ENCODE measurements at places on chromosomes 4 and X.

DNA sequence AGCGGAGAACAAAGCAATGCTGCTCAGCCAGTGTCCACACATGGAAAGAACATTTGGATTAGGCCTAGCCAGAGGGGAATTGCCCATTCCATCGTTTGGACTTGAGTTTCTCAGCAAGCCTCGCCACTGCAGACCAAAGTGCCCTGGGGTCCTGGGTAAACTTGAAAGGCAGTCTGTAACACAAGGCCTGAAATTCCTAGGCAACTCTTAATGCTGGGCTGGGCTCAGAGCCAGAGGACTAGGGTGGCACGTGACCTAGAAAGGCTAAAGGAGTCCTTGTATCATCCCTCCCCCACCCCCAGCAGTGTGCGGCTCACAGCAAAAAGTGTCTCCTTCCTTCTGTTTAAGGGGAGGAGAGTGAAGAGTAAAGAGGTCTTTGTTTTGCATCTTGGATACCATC is 210.4 kb upstream of the ARX start:
- no peak for DNase-seq

DNA sequence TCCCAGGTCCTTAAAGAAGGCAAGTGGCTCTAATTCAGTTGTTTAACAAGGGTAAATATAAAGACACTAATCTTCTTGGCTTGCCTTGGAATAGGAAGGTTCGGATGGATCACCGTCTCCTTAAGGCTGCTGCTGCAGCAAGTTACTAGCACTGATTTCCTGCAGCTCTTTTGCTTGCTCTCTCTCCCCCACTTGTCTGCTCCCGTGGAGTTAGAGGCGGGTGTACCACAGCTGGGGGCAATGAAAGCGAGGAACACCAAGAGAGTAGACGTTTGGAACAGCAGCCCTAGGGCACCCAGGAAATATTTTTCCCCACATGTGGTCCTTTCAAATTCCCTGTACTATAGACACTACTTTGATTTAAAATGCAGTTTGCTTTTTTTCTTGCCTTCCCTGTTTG is 202.2 kb downstream of the SH2D1A start:
- no peak for DNase-seq

GRCh38 chr4:681736-682451 is 7.1 kb downstream of the SLC49A3 start:
- no peak for DNase-seq

GRCh38 chr4:76036855-76037254 is 985 bp upstream of the CXCL11 start:
- no peak for DNase-seq

GRCh38 chrX:81231476-81231875 is 29.6 kb downstream of the SH3BGRL start:
- no peak for DNase-seq

DNA sequence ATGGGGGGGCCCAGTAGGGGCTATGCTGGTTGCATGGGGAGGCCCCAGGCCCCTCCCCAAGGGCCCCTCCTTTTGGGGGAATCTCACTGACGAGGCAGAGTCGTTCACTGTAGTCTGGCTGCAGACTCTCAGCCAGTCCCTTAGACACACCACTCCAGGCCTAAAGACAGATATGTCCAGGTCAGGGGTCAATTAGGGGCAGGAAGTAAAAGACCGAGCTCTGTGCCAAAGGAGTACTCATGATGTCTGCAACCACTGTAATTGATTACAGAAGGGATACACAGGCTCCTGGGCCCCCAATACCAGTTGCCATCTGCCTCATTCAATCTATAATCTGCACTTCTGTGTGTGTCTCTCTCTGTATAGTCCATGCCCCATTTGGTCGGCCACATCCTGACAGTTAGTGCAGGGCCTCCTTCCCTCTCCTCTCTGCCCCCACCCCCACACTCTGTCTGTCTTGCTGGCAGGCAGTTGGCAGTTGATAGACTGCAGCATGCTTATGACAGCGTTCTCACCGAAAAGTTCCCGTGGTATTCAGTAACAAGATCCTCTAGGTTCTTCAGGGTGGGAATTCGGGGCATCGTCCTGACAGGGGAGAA is 1.3 kb upstream of the CXorf65 start:
- no peak for DNase-seq

- no peak for DNase-seq
These were observed 44.8 kb downstream of the SPANXN3 start for GRCh38 chrX:143472347-143472938.

- no peak for DNase-seq
These were observed 50.1 kb downstream of the RHOH start for GRCh38 chr4:40246938-40247337.

DNA sequence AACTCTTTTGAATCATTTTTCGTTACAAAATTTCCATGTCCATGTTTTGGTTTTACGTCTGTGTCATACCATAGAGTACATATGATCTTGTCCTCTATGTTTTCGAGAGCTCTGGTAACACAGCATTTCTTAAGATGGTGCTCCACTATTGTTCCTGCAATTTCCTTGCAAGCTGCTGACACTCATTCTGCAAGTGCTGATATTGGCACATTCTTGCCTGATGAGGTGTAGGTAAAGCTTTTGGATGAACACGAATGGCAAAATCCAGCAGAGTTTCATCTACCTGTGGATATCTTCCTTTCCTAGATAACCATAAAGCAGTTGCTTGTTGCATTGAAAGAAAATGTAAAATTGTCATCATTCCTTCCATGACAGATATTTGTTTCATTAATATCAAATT is 41.3 kb downstream of the MAGEB17 start:
- DNase-seq, result no peak

GRCh38 chrX:73447311-73447794 is 500 bp downstream of the CDX4 start:
- DNase-seq, result no peak

DNA sequence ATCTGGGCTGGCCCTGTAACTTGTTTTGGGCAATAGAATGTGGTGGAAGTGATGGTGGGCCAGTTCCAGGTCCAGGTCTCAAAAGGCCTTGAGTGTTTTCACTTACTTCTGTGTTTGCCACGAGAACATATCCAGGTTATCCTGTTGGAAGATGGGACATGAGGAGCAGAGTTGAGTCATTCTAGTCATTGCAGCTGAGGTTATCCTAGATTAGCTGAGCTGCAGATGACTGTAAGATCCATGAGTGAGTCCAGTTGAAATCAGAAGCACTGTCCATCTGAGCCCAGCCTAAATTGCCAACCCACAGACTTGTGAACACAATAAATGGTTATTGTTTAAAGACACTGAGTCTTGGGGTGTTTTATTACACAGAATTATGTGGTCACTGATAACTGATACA is 45.3 kb upstream of the RPS6KA3 start:
- no peak for DNase-seq

DNA sequence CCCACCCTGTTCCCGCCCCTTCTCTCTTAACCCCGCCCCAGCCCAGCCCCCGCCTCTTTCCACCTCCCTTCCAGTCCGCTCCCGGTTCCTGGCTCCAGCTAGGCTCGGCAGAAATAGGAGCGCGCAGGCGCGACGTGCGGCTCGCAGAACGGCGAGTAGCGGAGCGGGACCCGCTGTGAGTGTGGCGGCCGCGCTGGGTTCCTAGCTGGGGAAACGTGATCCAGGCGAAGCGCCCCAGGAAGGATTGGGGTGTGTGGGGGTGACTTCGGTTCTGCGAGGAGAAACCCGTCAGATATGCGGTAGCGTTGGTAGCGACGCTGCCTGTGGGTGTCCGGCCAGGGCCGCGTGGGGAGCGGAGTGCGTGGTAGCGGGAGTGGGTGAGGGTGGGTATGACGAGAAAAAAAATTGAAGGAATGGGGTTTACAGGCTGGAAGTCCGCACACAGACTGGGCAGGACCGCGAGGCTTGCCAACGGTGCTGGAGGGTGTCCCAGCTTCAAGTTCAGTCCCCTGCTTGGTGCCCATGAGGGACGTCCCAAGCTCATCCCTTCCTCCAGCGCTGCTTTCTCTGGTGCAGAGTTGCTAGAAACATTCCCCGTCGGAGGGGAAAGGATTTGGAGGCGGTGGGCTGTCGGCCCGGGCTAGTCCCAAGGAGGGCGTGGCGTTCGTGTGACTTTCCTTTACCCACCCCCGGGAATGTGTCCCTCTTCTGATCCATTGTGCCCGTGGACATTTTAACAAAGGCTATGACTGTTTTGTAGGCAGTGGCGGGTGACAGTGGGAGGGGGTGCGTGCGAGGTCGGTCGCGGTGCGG is at the start of gene PRRG1:
Gene PRRG1, plus strand, starts transcription at position 144 of the 813 bp plus-strand sequence. CDS start 56,886 bp downstream, outside the sequence.
- peak; percentile 24 for DNase-seq

- DNase-seq, result no peak
These were observed 2.2 kb upstream of the MID2 start for GRCh38 chrX:107823456-107823855.

DNA sequence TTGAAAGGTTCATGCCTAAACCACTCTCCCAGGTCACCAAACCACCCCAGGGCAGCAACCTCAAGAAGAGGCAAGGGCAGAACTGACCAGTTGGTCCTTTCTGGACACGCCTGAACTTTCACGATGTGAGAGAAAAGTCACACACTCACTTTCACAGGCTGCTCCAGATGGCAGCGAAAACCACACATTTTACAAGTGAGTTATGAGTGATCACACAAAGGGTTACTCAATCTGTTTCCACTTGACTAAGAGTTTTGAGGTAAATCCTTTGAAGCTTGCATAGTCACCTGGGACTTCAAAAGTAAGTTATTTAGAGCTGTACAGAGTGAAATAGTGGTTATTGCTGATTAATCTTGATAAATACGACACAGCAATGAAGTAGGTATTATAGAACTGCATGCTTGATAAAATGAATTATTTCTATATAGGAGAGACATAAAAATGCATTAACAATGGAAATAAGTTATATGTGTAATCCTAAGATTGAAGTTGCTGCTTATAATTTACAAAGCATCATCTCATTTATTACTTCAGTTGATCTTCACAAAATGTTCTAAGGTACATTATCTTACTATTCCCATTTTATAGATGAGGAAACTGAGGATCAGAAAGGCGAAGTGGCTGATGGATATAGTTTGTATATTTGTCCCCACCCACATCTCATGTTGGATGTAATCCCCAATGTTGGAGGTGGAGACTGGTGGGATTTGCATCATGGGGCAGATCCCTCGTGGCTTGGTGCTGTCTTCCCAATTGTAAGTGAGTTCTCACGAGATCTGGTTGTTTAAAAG is 103.0 kb upstream of the KLF3 start:
- DNase-seq, result no peak

DNA sequence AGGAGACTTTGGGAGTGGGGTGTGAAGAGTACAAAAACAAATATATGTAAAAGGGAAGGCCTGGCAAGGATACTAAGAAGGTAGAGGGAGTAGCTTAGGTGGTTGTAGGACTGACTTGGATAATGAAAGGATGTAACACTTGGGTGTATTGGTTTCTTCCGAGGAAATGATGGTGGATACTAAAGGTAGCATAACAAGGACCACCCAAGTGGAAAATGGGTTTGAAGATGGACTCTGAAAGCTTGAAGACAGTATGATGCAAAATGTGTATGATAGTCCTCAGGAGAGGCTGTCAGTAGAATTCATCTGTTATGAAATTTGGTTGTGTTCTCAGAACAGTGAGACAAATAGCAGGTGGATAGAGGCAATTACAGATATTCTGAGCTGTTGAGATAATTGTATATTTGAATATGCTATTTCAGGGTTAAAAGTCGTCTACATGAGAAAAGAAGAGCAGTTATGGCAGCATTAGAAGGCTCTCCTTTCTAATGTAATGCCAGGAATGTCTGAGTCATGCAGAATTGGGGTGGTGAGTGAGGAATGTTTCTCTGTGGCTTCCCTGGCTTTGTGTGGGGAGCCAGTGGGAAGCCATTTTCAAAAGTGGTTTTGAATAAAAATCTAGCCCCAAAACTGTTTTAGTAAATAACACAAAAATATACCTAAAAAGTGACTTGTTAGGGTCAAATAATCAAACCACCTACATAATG is 75.6 kb downstream of the FHIP1A start:
- peak; percentile 92 for DNase-seq

DNA sequence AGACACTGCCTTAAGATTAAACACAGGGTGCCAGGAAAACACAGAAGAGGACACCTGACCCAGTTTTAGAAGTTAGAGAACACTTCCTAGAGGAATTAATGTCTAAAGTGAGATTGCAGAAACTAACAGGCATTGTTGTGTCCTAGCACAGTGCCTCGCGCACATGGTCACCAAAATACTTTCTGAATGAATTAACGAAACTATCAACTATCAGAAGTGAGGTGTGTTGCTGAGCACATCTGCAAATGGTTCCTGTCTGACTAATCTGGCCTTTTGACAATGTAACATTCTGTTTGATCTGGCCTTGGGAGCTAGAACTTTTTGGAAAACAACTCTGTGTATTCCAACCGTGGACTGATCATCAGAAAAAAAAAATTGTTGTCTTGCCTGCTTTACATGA is 556.8 kb upstream of the LCORL start:
- DNase-seq, result no peak

GRCh38 chrX:118655561-118656246 is 71.7 kb upstream of the IL13RA1 start:
- DNase-seq, result peak; percentile 54

DNA sequence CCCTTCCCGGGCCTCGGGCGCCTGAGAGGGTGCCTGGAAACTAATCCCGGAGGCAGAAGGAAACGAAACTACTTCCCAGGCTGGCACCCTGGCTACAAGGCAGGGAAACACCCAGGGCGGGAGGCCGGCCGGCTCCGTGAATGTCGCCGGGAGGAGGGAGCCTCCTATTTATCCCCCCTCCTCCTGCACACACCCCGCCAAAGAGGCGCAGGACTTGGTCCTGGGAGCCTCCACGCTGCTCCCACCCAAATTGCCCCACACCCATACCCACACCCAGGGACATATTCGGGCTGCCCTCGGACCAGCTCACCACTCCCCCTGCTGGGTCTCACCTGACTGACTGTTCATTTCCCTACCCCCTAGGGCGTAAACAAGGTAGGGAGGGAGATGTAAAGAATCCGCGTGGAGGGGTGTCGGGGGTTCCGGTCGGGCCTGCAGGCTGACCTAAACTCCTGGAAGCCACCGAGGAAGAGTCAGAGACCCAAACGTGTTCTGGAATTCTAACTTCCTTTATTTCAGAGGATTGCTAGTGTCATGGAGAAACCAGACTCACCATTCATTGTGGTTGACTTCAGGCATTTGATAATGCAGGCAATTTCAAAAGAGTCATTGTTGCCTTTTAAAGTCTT is at the start of gene BTC:
Gene BTC, minus strand, starts transcription at position 142 of the 629 bp plus-strand sequence. CDS start 198 bp downstream, outside the sequence.
- DNase-seq, result no peak

GRCh38 chr4:108766058-108766457 is 3.2 kb upstream of the ETNPPL start:
- DNase-seq, result no peak

- DNase-seq, result no peak
These were observed 17.8 kb downstream of the HSD17B13 start for GRCh38 chr4:87304745-87305432.

DNA sequence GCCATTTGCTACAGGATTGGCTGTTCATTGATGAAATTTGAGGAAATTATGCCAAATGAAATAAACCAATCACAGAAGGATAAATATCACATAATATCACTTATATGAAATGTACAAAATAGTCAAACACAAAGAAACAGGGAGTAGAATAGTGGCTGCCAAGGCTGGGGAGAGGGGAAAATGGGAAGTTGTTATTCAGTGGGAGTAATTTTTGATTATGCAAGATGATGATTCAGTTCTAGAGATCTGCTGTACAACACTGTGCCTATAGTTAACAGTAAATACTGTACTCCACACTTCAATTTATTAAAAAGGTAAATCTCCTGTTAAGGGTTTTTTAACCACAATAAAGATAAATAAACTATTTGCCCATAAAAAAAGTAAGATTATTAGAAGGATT is 101.1 kb downstream of the TMA16 start:
- DNase-seq, result no peak
